ENCODE measurements at places on chromosomes 1 and 21.
A peak's percentile ranks its signal among the peaks of the same experiment; 100 is the strongest.

DNA sequence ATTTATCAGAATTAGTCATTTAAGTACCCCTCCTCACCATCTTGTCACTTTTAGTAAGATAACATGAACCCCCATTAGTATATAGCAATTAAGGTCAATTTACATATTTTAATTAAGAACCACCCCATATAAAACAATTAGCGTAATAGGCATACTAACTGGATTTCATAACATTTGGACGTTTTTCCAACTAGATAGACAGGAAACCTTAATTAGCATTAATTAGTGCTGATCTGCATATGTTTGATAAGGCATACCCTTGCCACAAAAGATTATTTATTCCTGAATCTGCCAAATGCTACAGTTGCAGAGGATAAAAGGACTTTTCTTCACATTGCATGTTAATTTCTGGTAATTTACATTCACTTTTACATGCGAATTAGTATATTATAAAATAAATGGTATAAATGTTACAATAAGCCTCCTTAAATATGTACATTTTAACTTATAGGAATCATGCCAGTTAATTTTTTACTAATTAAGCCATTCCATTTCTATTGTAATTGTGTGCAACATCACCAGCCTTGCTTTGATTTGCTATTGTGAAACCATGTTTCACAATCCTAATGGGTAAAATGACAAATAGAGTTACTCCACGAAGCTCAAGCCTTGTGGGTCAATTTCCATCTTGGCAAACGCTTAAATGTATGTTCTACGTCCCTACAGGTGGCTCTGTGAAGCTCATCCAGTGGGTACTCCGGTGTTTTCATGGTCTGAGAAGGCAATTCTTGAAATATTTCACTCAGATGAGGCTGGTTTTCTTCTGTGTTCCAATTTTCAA, 469.6 kb downstream of the DPYD start:
- no peak for DNase-seq

GRCh38 chr1:228646717-228647522, 88.4 kb upstream of the RHOU start:
- DNase-seq: no peak

GRCh38 chr1:21368515-21369289, 71.2 kb upstream of the NBPF3 start:
- peak; percentile 19 for DNase-seq

GRCh38 chr1:25784575-25785051, 15.4 kb upstream of the SELENON start:
- peak; percentile 58 for DNase-seq

DNA sequence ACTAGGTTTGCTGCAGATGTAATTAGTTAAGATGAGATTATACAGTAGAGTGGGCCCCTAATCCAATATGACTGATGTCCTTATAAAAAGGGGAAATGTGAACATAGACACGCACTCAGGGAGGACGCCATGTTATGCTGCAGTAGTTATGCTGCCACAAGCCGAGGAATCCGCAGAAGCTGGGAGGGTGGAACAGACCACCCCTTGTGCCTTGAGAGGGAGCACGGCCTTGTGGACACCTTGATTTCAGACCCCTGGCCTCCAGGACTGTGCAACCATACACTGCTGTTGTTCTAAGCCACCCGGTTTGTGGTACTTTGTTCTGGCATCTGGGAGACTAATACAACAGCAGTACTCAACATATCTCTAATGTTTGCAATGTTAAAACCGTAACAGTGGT, 57.9 kb upstream of the HIVEP3 start:
- DNase-seq: no peak

DNA sequence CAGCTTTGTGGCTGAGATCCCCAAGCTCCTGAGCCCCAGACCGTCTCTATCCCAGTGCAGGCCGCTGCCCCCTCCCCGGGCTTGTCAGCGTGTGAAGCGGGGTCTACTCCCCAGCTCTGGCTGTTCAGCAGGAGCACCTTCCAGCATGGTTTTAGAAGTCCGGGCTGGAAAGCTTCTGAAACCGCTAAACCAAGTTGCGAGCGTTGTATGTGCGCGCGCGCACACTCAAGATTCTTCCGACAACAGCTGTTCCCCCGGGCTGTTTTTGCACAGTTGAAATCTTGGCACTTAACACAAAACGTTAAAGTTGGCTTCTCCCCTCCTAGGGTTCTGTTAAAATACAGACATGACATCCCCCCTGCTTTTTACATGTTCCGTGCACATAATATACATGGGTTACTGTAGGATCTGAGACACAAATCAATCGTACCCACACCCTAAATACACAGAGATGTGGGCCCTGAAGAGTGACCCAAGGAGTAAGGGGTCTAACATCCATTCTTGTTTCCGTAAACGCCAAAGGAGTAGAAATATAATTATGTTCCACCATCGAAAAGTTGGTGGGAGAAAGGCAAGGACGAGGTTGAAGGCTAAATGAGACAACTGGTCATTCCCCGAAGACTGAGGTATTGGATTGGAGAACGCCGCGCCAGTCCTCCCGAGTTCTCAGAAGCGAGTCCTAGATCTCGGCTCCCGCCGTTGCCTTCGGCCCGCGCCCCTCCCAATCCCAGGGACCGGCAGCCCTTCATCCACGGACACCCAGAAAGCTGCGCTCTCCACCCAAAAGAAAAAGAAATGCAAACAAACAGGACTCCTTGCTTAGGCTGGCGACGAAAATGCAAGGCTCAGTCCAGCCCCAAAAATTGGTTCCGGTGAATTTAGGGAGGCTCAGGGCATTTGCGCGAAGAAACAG, 1.3 kb downstream of the TBX15 start:
- no peak for DNase-seq

DNA sequence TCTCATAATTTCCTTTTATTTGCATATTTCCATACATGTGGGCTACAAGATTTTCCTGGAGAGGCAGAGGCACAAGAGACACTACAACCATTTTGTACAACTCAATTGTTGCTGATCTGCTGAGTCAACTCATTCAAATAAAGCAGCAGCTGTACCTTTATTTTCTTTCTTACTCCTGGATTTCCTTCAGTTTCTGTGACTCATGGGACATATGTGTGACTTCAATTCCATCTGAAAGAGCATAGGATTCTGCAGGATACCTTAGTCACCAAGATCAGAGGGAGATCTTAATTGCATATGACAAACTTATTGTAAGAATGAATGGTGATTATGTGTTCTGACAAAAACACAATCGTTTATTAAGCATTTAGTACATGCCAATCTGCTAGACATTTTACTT, 2219.4 kb downstream of the NCAM2 start:
- DNase-seq: no peak

Data from substantia nigra (tissue), 51 donors.